Stimulated activated naive CD8-positive, alpha-beta T cell treated with anti-CD3 and anti-CD28 coated beads, Interleukin-15, amount 100 ng/mL, for 72 hours (primary cell): ENCODE measurements at places on chromosomes 2 and 18.
A peak's percentile ranks its signal among the peaks of the same experiment; 100 is the strongest.

DNA sequence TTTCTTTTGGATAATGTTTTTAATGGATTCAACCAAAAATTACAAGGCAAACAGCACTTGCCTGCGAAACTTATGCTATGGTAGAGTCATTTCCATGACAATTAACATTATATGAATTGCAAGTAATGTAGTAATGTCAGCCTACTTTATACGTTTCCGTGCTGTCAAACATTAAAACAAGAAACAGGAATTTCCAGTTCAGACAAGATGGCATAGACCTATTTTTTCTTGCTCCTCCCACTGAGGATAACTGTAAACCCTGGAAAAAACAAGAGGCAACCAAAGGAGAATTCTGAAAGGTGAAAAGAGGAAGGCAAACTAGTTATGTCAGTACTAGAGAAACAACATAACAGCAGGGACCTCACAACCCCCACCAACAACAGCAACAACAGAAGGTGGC, 170.7 kb downstream of the DIS3L2 start:
- no peak for DNase-seq

DNA sequence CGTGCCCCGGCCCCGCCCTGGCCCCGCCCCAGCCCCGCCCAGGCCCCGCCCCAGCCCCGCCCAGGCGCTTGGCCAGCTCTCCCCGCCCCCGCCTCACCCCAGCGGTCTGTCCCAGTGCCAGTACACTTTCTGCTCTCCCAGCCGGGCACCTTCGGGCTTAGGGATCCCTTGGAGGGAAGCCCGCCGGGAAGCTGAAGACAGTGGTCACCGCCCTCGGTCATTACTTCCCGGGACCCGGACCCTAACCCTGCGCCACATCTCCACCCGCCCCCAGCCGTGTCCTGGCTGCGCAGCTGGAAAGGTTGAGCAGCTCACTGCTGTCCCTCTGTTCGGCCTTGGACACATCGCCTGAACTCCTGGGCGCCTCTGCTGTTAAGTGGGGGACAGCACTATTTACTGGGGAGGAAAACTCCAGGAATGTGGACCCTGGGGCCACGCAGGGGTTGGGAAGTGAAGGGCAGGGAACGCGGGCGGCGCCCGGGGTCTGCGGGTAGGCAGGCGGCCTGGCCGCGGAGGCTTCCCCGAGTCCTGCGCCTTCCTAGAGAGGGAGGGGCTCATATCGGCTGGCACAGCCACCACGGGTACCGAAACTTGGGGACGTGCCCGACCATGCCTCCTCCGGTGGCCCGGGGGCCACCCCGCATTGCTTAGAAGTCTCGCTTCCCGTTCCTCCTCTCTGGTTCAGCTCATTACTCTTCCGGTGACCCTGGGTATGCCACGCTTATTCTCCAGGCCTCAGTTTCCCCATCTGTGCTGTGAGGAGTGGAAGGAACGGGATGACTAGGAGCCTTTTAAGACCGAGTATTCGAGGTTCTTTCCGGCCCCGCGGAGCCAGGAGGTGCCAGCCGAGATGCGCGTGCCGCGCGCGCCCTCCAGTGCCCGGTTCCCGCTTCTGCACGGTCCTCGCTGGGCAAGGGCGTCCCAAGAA, 121.0 kb downstream of the GYPC start:
- peak; percentile 81 for DNase-seq

DNA sequence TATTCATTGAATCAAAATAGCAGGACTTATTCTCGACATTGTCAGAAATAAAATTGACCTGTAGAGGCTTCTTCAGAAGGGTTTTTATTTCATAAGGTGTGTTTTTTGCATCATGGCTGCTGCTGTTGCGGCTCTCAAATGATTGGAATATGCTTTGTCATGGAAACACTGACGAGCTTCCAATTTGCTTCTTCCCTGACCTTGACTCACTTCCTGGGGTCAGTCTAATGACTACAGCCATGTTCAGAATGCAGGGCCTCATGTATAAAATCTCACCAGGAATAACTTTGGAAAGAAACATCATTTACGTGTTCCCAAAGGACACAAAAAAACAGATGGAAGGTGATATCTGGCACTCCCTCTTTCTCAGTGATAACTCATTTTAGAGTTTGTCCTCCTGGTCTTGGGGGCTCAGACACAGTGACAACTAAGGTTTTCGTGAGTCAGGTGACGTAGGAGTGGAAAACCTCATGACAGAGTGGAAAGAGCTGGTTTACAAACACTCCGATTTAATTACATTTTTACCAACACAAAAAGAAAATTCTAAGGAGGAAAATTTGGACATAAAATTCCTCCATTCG, 467.0 kb upstream of the RAB12 start:
- no peak for DNase-seq

DNA sequence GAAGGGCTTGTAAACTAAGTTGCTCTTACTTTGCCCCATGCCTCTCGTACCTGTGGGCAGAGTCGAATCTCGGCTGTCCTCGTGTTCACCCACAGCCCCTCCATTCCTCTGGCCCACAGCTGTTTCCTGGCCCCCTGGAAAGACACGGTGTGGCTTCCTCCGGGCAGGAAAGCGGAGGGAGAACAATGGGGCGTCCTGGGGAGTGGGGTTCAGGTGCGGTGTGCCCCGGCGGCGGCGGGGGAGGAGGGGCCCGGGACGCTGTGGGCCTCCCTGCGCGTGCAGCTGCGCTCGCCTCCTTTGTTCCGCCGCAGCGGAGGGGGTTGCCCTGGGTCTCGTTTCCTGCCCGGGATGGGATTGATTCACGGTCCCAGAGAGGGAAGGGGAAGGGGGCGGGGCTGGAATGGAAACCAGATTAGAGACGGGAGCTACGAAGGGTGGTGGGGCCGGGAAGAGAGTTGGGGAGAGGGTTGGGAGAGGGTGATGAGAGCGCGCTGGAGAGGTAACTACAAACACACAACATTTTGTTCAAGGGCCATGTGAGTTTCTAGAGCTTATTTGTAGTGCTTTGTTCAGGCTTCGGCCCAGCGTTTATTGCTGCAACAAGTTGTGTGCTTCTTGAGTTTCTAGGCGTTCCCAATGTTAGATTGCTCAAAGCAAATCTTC, 796 bp downstream of the MYO1B start:
- DNase-seq = peak; percentile 51

GRCh38 chr2:54360055-54360792, 95.9 kb upstream of the SPTBN1 start:
- no peak for DNase-seq

DNA sequence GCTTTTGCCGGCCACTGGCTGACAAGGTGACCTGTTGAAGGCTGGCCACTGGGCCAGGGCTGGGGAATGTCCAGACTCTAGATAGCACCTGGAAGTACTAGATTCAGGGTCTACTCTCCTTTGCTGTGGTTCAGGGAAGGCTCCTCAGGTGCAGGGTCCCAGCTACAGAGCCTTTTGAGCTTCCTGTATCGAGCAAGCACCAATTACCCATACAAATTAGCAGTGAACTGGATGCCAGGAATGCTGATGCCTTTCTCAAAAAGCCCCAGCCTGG, 213.4 kb downstream of the CYP26B1 start:
- no peak for DNase-seq

DNA sequence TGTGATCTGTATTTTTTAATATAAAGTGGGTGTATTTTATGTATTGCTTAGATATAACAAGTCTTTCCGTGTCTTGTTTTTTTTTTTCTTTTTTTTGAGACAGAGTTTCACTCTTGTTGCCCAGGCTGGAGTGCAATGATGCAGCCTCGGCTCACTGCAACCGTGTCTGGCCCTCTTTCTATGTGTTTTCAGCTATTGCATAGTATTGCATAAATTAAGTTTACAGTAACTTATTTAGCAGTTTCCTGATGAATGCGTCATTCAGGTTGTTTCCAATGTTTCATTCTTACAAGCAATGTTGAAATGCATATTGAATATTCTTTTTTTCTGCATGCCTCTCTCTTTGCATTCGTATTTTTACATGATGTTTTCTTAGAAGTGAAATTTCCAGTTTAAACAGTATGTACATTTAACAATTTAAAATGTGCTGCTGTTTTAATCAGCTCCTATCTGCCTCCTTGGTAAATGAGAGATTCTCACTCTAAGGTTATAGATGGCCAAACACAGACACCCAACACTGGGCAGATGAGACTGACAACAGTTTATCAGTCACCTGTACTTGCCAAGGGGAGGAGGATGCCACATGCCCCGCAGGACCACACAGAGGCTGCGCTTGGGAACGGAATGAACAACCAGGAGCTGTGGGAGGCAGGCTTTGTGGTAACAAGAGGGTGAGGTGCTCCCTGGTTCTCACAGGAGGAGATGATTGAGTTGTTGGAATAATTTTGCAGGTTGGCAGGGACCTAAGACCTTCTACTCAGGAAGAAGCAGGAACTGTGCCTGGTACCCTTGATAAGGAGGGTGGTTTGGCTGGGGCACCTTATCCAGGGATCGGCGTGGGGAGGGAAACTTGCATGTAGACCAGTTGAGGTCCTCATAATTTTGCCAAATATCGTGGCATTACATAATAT, 7.5 kb downstream of the SLC9A4 start:
- DNase-seq = no peak

- no peak for DNase-seq
Observed at GRCh38 chr18:59050661-59051057, 89.0 kb upstream of the SEC11C start.

- DNase-seq = no peak
Observed at GRCh38 chr18:35609236-35609635, 27.7 kb downstream of the GALNT1 start.

GRCh38 chr18:63040788-63041410, 278.7 kb downstream of the BCL2 start:
- DNase-seq = no peak

DNA sequence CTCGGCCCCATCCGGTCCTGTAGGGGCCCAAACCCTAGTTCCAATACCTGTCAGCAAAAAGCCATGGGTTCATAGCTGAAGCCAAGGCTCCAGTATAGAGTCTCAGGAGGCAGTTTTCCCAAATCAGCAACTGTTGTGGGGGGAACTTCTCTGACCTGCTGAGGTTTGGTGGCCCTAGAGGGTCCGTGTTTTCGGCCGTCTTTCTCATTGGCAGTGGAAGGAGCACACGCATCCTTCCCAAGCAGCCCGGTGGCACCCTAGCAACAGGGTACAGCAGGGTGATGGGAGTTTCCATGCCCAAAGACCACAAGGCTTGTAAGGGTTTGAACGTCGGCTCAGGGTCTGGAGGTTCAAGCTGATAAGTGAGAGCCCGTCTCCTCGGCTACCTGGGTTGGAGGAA, 6.6 kb downstream of the FOSL2 start:
- DNase-seq = no peak
